Peyer's patch (tissue), 4 donors: ENCODE measurements at places on chromosomes 2 and 18. TPM values are rescaled to one million over a fixed set of nuclear protein-coding genes. Genes with fewer than 3 reads are reported as not detected.

MAP3K19 gene
- total RNA-seq = not detected

MC4R gene
- total RNA-seq = not detected

EML4 gene
- total RNA-seq = 73.7 TPM

USP40 gene
- total RNA-seq = 58.7 TPM

ITPRIPL1 gene
- total RNA-seq = not detected

ATP5MC3 gene
- total RNA-seq = 239 TPM

- DNase-seq = no peak
Measured at GRCh38 chr2:127000937-127001336, 102.2 kb downstream of the TEX51 start.

DNA sequence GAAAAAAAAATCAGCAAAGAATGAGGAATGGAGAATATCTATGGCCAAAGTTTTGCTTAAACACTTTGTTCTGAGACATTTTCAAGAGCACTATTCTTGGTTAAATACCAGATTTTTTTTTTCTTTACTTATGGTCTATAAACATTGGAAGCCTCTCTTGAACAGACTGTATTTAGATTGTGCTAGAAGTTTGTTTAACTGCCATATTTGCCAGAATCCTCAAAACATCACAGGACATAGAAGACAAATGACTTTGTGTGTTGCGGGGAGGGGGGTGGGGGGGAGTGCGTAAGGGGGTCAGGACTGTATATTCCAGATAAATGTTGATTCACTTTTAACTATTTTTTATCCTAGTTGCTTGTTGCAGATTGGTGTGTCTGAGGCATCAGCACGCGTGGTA, 262.0 kb downstream of the MEIS1 start:
- DNase-seq = no peak

GRCh38 chr2:143148757-143149156, 19.5 kb downstream of the ARHGAP15 start:
- DNase-seq = no peak

- DNase-seq = peak; percentile 84
Measured at GRCh38 chr2:85577386-85578242, at the start of gene VAMP8. TSS of gene VAMP8 (plus strand) at chr2:85577586. CDS start at chr2:85577647, 61 bp downstream.

- no peak for DNase-seq
Measured at GRCh38 chr2:159131914-159132281, 154.6 kb downstream of the WDSUB1 start.

DNA sequence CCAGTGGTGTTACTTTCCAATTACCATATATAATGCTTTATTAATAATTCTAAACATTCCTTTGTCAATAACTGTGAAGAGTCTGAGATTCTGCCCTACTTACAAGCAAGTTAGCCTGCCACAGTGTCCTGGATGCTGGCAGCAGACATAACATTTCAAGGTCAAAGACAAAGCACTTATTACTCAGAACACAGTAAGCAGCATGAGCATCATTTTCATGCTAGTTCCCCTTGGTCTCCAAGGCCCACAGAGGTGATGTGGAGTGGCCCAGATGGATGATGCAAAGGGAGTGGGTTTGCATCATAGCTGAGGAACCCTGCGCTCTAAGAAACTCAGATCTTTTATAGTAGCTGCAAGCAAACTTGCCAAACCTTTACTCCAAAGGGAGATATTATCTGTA, 349.7 kb downstream of the ZEB2 start:
- DNase-seq = no peak

- DNase-seq = no peak
Measured at GRCh38 chr2:19046986-19047780, 311.2 kb downstream of the OSR1 start.

DNA sequence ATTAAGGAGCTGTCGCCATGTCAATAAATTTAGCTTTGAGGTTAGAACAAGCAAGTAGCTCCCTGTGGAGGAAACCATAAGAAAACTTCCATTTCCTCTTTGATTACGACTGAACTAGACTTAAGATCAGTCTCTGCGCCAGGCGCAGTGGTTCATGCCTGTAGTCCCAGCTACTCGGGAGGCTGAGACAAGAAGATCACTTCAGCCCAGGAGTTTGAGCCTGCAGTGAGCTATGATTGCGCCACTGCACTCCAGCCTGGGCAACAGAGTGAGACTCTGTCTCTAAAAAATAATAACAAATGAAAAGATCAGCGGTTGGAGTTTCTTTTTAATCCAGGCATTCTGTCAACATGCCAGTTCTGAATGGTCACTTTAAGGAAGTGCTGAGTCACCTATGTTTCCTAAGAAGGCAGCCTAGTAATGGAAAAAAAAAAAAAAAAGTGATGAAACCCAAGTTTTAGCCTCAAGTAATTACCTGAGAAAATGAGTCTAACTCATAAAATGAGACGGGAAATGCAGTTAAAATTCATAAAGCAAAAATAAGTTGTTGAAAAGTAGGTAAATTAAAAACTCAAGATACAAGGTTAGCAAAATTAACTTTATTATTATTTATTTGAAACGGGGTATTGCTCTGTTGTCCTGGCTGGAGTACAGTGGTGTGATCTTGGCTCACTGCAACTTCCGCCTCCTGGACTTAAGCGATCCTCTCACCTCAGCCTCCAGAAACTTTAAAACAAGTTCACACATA, 10.2 kb downstream of the C18orf32 start:
- no peak for DNase-seq

- DNase-seq = no peak
Measured at GRCh38 chr18:53266850-53267249, 926.9 kb downstream of the DCC start.

DNA sequence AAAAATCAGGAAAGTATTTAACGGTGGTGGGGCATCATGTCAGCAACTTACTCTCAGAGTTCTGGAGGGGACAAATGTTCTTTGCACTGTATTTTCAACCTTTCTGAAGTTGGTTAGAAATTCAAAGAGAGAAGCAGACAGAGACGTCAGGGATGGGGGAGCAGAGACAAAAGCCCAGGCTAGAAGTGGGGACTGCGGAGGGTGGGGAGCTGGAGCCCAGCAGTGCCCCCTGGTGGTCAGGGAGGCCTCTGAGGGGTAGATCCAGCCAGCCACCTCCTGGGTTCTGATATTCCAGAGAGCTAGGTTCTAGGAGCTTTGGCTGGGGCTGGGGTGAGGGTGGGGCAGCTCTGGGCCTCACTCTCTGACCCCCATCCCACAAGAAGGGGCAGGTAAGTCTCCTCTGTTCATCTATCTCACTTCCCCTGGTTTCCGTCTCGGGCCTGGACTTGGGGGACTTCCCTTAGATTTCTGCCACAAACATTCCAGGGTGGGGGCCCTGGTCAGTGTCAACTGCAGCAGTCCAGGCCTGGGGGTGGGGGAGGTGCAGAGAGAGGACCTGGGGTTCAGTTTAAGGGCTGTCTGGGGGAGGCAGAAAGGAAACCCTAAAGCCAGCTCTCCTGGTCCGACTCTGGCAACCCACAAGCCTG, 8.9 kb downstream of the TNS1 start:
- DNase-seq = no peak

GRCh38 chr2:200081236-200081635, 125.9 kb downstream of the MAIP1 start:
- no peak for DNase-seq

GRCh38 chr2:28414583-28414982, 21.9 kb downstream of the FOSL2 start:
- no peak for DNase-seq

GRCh38 chr2:85872536-85873161, 16.1 kb downstream of the ST3GAL5 start:
- DNase-seq = no peak

DNA sequence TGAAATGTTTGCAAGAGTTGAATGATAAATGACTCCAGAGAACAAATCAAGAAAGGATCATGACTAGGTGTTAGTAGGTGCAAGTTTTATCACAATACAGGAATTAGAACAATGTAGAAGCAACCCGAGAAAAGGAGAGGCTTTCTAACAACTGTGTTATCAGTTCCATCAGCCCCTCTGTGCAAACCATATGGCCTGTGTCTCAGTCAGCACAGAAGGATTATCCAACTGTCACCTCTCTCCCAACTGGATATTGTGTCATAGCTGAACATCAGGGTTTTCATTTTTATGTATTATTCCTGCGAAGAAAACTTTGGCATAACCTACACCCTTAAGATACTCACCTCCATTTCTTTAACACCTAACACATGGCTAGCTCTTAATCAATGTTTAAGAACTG, 321.6 kb upstream of the RND3 start:
- no peak for DNase-seq

DNA sequence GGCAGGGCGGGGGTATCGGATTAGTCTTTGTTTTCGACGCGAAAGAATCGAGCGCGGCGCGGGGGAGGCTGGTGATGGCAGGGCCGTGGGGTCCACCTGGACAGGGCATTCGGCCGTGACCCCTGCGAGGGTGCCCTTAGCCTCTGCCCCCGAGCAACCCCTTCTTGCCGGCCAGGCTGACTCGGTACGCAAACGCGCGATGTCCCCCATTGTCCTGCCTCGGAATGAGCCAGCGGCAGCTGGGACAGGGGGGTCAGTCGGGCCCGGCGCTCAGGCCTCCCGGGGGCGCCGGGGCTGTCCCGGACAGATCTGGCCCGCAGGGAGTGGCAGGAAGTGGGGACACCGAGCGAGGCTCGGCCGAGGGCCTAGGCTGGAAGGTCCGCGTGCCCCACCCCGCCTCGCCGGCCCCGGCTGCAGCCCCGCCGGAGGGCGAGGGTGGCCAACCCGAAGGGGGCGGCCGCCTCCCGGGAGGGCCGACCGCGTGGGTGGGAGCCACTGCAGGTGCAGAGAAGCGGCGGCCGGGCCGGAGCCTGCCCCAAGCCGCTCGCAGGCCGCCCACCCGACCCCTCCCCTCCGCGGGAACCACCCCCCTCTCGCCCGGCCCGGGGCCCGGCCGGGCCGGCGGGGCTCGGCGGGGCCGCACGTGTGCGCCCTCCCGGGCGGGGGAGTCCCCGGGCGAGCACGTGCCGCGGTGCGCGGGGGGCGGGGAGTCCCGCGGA, at the start of gene TET3:
Gene TET3 (plus strand): TSS at position 708 of the 719 bp plus-strand sequence. CDS start 1,494 bp downstream, outside the sequence.
- DNase-seq = peak; percentile 83
